Camera-type eye (tissue), 1 donor: ENCODE measurements at places on chromosomes 1 and 21. TPM values are rescaled to one million over a fixed set of nuclear protein-coding genes. Genes with fewer than 3 reads are reported as not detected.

TMEM51 gene
- total RNA-seq, result 7.6 TPM

DMRTB1 gene
- not detected for total RNA-seq

TMEM200B gene
- 8.6 TPM for total RNA-seq

TNNT2 gene
- total RNA-seq, result 10.0 TPM

BTBD8 gene
- total RNA-seq, result 151 TPM

APCS gene
- total RNA-seq, result not detected

CD5L gene
- total RNA-seq, result not detected

C8B gene
- not detected for total RNA-seq

AIRE gene
- 0.27 TPM for total RNA-seq

NHLH2 gene
- 18.4 TPM for total RNA-seq

RAD54L gene
- total RNA-seq, result 2.1 TPM

RCAN1 gene
- 38.2 TPM for total RNA-seq

SPTA1 gene
- total RNA-seq, result 12.0 TPM

KPNA6 gene
- total RNA-seq, result 38.9 TPM

FCRL1 gene
- total RNA-seq, result 0.44 TPM

TLR5 gene
- total RNA-seq, result 4.9 TPM

SPRR2F gene
- total RNA-seq, result not detected

LCE1D gene
- not detected for total RNA-seq

HSPA13 gene
- 86.6 TPM for total RNA-seq

TSACC gene
- total RNA-seq, result not detected

ST6GALNAC3 gene
- total RNA-seq, result 39.9 TPM

NCAM2 gene
- 24.0 TPM for total RNA-seq

REN gene
- total RNA-seq, result not detected

PLA2G2D gene
- total RNA-seq, result not detected

RBM8A gene
- 254 TPM for total RNA-seq

PEAR1 gene
- 13.7 TPM for total RNA-seq

SMCP gene
- total RNA-seq, result not detected

COL6A2 gene
- total RNA-seq, result 631 TPM

LAX1 gene
- total RNA-seq, result 0.38 TPM

RIPK4 gene
- total RNA-seq, result 8.8 TPM

ZBTB8A gene
- 24.7 TPM for total RNA-seq

FTCD gene
- 1.1 TPM for total RNA-seq

WNT9A gene
- total RNA-seq, result 4.3 TPM

ASPM gene
- 20.5 TPM for total RNA-seq

SPRR2A gene
- total RNA-seq, result not detected

PGLYRP3 gene
- total RNA-seq, result not detected

SFN gene
- 8.5 TPM for total RNA-seq

MTARC1 gene
- 13.1 TPM for total RNA-seq

SELENBP1 gene
- total RNA-seq, result 30.8 TPM

TNFRSF1B gene
- 7.8 TPM for total RNA-seq

LGALS8 gene
- total RNA-seq, result 110 TPM

PTGS2 gene
- total RNA-seq, result 9.1 TPM
